ENCODE measurements at places on chromosomes 5 and 9.

- no peak for DNase-seq
Observed at GRCh38 chr5:129945774-129946270, 41.6 kb downstream of the CHSY3 start.

DNA sequence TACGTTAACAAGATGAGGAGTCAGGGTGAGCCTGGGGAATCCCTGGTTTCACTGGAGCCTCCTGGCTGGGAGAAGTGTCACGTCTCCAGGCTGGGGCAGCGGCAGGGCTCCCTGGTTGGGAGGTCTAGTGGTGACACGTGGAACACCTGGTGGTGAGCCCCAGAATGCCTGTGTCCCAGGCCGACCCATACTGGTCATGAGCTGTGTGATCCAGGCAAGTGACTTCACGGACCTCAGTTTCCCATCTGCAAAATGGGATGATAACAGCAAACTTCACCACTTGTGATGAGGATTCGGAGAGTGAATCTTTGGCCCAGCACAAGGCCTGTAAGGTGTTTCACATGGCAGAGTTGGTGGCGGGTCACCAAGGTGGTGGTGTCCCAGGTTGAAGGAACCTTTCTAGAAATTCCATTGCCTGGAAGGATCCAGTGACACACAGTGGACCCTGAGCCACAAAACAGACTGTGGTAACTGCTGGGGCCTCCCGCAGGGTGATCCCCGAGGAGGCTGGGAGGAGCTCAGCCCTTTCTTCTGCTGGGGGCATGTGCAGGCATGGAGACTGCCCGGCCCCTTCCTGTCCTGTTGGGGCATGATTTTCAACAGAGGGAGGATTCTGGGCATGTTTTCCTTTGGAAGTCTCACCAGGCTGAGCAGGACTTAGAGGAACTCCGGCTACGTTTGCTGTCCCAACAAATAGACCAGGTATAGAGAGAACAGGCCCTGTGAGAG lies 153.9 kb upstream of the IER5L start:
- DNase-seq, result no peak

GRCh38 chr5:56161927-56162326 lies 71.2 kb downstream of the ANKRD55 start:
- no peak for DNase-seq

GRCh38 chr5:38078161-38078560 lies 180.2 kb upstream of the EGFLAM start:
- DNase-seq, result no peak

DNA sequence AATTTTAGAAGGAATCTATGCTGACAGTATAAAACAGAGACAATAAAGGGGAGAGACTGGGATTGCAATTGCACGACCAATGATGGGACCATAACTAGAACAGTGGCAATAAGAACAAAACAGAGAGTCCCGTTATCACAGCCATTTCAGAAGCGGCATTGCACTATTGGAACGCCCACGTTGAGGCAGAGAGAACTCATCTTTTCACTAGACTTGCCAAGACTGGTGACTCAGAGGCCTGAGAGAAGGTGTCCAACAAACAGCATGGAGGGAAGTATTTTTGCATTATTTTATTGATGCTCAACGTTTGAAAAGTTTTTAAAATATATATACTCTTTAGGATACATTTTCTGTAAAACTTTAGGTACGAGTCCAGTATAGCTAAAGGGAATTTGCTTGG lies 737.7 kb downstream of the TLE1 start:
- DNase-seq, result no peak

- no peak for DNase-seq
Observed at GRCh38 chr5:10655972-10656830, 92.3 kb downstream of the ANKRD33B start.

GRCh38 chr5:60700416-60700757 lies 421 bp upstream of the DEPDC1B start:
- peak; percentile 6 for DNase-seq
